Thymus (tissue), 14 donors: ENCODE measurements at places on chromosomes 7 and 10. TPM values are rescaled to one million over a fixed set of nuclear protein-coding genes. Genes with fewer than 3 reads are reported as not detected.
A peak's percentile ranks its signal among the peaks of the same experiment; 100 is the strongest.

DNA sequence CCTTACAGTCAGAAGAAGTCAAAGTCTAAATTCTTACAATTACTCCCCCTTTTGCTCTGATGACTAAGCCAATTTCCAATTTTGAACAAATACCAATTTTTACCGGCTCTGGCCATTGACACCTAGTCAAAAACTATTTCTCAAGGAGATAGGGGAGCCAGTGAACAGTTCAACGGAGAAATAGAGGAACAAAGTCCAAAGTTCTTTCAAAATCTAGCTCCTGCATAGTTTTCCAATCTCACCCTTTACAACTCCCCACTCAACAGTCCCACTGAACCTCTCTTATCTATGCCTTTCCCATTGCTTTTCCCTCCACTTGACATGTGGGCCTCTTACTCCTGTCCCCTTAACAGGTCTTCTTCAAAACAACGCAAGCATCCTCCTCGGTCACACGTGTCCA lies 192.9 kb downstream of the DOCK4 start:
- no peaks in the 10 kb centered on the region for H3K36me3 ChIP-seq
- H3K4me1 ChIP-seq: no peaks in the 10 kb centered on the region
- H3K27me3 ChIP-seq: no peaks in the 10 kb centered on the region
- DNase-seq: no peak

GRCh38 chr10:114077347-114077746 lies 33.7 kb downstream of the ADRB1 start:
- H3K27me3 ChIP-seq: no peaks in the 10 kb centered on the region
- no peak overlapping the region for H3K4me3 ChIP-seq
- H3K4me1 ChIP-seq: peaks cover 16% of the 10 kb centered on the region
- H3K36me3 ChIP-seq: no peaks in the 10 kb centered on the region
- DNase-seq: no peak
- H3K27ac ChIP-seq: no peak overlapping the region

Gene EBLN1
- total RNA-seq: not detected

Gene DNAH11
- 4.9 TPM for total RNA-seq

Gene HHEX
- total RNA-seq: 3.0 TPM

GRCh38 chr10:48459270-48460150 lies 145.4 kb downstream of the ARHGAP22 start:
- H3K27ac ChIP-seq: no peak overlapping the region
- no peaks in the 10 kb centered on the region for H3K27me3 ChIP-seq
- H3K4me3 ChIP-seq: no peak overlapping the region
- no peak for DNase-seq

Gene RAPGEF5
- total RNA-seq: 30.5 TPM

DNA sequence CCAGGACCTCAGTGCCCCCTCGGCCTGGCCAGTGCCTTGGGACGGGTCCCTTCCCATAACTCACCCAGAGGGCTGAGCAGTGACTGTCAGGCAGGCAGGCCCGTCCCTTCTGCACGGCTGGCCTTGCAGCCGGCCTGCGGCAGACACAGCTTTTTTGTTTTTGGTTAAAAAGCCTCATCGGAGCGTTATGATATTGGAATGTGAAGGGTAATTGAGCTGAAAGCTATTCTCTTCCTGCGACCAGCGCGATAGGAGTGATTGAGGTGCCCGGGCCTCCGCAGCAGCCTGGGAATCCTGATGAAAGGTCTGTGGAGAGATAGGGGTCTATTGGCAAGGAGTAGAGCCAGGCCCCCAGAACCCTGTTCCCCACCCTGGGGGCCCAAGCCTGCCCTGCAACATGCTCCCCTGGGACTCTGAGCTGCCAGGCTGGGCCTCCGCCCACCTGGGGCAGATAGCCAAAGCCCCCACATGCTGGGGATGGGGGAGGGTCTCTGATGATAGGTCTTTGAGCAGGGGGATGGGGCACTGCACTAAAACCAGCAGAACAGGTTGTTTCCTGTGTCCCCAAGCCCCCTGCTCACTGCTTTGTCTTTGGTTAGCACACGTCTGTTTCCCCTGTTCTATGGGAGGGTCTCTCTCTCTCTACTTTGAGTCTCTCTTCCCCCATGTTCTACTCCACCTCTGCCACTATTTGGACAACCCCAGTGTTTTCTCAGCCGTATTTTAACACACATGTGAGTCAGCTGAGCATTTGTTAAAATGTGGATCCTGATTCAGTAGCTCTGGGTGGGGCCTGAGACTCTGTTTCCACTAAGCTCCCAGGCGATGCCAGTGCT lies 131.9 kb downstream of the CDH23 start:
- H3K4me1 ChIP-seq: no peaks in the 10 kb centered on the region
- no peaks in the 10 kb centered on the region for H3K27me3 ChIP-seq
- DNase-seq: no peak

DNA sequence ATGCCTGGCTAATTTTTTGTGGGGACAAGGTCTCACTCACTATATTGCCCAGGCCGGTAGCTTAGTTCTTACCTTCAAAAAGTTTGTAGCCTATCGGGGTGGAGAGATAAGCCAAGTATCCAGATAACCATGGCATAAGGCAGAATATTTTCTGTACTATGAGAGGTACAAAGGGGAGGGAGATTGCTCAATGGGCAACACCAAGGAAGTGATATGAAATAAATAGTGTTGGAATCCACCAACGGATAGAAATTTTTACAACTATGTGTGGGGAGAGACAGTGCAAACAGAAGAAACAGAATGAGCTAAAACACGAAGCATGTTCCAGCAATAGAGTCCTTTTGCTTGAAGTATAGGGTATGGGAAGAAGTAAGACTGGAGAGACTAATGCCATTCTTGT lies 8.1 kb downstream of the SCD start:
- no peak overlapping the region for H3K27ac ChIP-seq
- H3K4me1 ChIP-seq: peaks cover 5% of the 10 kb centered on the region
- H3K36me3 ChIP-seq: peaks cover 34% of the 10 kb centered on the region
- H3K27me3 ChIP-seq: no peaks in the 10 kb centered on the region
- no peak overlapping the region for H3K4me3 ChIP-seq
- DNase-seq: no peak

Gene ARF5
- 133 TPM for total RNA-seq

DNA sequence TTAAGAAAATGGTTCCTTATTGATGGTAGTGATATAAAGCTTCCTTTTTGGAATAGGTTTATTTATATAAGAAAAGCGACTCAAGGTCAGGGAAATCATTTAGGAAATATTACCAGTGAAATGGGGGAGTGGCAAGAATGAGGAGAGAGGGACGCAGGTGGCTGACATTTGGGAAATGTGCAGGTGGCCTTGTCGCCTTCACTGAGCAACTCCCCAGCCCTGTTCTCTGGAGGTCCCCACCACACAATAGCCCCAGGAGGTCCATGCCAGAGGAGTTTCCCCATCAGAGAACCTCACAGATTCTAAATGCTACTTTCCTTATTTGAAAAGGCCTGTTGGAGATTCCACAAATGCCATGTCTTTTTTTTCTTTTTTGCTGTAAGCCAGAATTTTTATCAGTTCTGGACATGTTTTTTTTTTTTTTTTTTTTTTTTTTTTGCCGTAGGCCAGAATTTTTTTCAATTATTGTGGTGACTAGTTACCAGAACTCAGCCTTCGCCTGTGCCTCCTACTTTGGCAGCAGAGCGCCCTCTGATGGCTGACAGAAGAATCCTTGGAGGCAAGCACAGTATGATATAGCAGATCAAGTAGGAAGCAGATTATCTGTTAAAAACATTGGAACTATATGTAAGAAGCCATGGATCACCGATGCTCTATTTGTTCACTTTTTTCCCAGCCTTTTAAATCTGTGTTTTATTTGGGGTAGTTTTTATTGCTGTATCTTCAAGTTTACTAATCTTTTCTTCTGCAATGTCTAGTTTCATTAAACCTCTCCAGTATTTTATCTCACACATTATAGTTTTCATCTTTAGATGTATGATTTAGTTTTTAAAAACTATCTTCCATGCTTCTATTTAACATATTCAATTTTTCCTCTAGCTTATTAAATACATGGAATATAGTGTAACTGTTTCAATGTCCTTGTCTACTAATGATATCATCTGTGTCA lies 18.6 kb downstream of the OPALIN start:
- no peak overlapping the region for H3K27ac ChIP-seq
- H3K27me3 ChIP-seq: no peaks in the 10 kb centered on the region
- no peak overlapping the region for H3K4me3 ChIP-seq
- H3K4me1 ChIP-seq: peaks cover 3% of the 10 kb centered on the region
- peak; percentile 69 for DNase-seq

Gene TAS2R41
- 0.24 TPM for total RNA-seq

DNA sequence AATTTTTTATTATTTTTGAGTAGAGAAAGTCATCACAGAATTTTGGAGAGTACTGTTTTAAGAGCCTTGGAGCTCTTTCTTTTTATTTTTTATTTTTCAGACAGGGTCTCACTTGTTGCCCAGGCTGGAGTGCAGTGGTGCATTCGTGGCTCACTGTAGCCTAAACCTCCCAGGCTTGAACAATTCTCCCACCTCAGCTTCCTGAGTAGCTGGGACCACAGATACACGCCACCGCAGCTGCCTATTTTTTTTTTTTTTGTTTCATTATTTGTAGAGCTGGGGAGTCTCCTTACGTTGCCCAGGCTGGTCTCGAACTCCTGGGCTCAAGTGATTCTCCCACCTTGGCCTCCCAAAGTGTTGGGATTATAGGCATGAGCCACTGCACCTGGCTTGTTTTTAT lies 10.6 kb downstream of the CPA4 start:
- H3K27ac ChIP-seq: no peak overlapping the region
- no peaks in the 10 kb centered on the region for H3K27me3 ChIP-seq
- DNase-seq: no peak
- H3K4me1 ChIP-seq: no peaks in the 10 kb centered on the region
- H3K4me3 ChIP-seq: no peak overlapping the region

GRCh38 chr7:66583490-66584110 lies 45.1 kb upstream of the KCTD7 start:
- H3K36me3 ChIP-seq: peaks cover 4% of the 10 kb centered on the region
- no peaks in the 10 kb centered on the region for H3K4me1 ChIP-seq
- no peak for DNase-seq
- no peaks in the 10 kb centered on the region for H3K27me3 ChIP-seq
- H3K27ac ChIP-seq: no peak overlapping the region
- H3K4me3 ChIP-seq: no peak overlapping the region

GRCh38 chr10:102452672-102453340 lies 1.5 kb upstream of the C10orf95 start:
- no peak for DNase-seq
- peaks cover 23% of the 10 kb centered on the region for H3K4me1 ChIP-seq
- no peak overlapping the region for H3K4me3 ChIP-seq
- H3K27me3 ChIP-seq: no peaks in the 10 kb centered on the region
- no peaks in the 10 kb centered on the region for H3K36me3 ChIP-seq

GRCh38 chr7:4246536-4246935 lies 435.6 kb upstream of the FOXK1 start:
- no peaks in the 10 kb centered on the region for H3K4me1 ChIP-seq
- H3K36me3 ChIP-seq: no peaks in the 10 kb centered on the region
- no peak overlapping the region for H3K4me3 ChIP-seq
- DNase-seq: no peak

GRCh38 chr7:25028370-25029021 lies 48.5 kb upstream of the OSBPL3 start:
- H3K27me3 ChIP-seq: no peaks in the 10 kb centered on the region
- DNase-seq: no peak
- H3K27ac ChIP-seq: peak overlapping the region; percentile 14
